ENCODE measurements at places on chromosomes 11 and 22. TPM values are rescaled to one million over a fixed set of nuclear protein-coding genes. Genes with fewer than 3 reads are reported as not detected.

Gene MMP27
- polyA plus RNA-seq, result not detected

Gene CUL5
- 41.1 TPM for polyA plus RNA-seq

Gene GAS2L1
- 11.4 TPM for polyA plus RNA-seq

- no peak for DNase-seq
These were observed 3.1 kb downstream of the GNB1L start for GRCh38 chr22:19851291-19852176.

DNA sequence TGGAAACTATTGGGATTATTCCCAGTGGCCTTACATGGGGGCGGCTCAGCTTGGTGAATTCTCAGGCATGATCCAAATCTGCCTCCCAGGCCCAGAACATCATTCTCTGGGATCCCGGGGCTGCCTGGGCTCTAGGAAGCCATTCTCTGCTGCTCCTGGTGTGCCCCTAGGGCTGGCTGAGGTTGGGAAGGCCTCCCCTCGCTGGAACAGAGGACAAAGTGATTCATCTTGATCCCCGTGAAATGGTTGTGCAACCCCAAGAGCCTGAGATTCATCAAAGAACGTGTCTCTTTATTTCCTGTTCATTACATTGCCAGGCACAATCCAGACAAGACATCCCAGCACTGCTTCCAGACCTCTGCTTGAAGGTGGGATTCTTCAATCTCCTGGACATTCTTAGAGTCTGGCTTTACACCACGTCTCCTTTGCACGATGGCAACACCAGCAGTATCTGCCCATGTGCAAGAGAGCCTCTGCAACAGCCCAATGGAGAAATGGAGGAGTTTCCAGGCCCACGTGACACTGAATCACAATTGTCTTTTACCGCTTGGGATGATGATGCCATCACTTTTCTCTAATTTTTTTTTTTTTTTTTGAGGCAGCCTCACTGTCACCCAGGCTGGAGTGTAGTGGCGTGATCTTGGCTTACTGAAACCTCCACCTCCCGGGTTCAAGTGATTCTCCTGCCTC lies 52.3 kb downstream of the TST start:
- DNase-seq, result no peak

DNA sequence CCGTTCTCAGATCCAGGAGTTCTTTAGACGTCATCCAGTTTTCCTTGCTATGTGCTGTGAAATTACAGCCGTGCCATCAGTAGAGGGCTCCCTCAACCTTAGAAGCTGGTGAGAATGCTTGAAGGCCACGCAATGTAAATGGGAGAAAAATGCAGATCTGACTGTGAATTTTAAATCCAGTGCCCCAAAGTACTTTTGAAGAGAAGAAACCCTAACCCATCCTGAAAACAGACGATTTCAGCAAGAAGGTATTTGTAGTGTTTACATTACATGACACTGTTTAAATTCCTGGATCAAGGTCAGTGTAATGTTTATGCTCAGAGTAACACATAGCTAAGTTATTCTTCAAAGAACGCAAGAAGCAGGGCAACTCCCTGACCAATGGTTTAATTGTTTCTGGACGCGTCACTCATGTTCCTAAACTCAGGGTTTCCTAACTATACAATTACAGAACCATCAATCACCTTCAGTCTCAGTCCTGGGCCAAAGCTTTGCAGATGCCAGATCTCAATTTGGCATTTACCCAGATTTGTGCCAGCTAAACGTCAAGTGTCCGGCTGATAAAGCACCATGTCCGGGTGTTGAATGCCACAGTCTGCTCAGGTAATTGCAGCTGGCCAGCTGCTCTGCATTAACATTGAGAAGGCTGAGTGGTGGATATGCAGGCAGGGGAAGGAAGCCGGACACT lies 38.2 kb downstream of the ADAMTS8 start:
- DNase-seq, result no peak

DNA sequence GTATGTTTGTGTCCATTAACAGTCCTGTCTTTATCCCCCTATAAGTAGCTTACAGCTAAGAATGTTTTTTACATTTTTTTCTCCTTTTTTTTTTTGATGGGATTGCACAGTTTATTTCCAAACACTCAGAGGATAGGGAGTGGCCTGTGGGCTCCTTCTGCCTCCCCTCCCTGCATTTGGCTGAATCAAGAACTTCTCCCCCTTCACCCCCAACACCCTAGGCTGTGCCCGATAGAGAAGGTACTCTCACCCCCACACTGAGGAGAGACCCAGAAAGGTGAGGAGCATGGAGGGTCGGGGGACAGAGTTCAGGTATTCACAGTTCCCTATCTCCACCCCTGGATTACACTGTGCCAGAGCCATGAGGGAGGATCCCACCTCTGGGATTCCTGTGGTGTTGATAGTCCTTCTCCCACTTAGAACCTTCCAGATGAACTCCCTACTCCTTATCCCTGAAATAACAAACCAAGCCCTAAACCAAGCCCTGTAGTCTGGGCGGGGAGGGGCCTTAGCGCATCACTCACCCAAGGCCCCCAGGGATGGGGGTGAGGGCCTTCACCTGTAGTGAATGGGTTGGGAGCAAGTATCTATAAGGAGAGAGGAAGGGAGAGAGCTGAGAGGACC lies 97.1 kb downstream of the ADAMTS15 start:
- DNase-seq, result no peak

- no peak for DNase-seq
These were observed at the start of gene BDNF for GRCh38 chr11:27700351-27701301. BDNF (minus strand) TSS chr11:27700455; CDS start chr11:27658564, 41,891 bp downstream.

GRCh38 chr11:120756931-120757330 lies 245.4 kb downstream of the GRIK4 start:
- DNase-seq, result no peak

GRCh38 chr11:18492888-18493287 lies 33.9 kb downstream of the TSG101 start:
- DNase-seq, result no peak
